ENCODE measurements at places on chromosomes 6 and 20.

DNA sequence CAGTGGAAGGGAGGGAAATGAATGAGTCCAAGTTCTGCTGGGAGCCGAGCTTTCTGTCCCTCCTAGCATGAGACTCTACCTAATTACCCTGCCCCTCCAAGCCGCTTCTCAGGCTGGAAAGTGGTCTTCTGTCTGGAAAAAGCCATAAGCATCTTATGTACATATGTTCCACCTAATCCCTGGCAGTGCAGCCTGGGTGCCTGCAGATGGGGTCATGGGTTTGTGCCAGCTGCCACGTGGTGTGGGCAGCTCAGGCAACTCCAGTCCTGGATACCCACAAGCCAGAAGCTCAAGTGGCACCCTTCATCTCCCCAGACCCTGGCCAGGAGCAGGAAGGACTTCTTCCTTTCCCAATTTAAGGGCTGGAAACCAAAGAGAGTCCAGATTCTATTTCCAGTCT, 253.1 kb downstream of the LY86 start:
- no peak for DNase-seq

DNA sequence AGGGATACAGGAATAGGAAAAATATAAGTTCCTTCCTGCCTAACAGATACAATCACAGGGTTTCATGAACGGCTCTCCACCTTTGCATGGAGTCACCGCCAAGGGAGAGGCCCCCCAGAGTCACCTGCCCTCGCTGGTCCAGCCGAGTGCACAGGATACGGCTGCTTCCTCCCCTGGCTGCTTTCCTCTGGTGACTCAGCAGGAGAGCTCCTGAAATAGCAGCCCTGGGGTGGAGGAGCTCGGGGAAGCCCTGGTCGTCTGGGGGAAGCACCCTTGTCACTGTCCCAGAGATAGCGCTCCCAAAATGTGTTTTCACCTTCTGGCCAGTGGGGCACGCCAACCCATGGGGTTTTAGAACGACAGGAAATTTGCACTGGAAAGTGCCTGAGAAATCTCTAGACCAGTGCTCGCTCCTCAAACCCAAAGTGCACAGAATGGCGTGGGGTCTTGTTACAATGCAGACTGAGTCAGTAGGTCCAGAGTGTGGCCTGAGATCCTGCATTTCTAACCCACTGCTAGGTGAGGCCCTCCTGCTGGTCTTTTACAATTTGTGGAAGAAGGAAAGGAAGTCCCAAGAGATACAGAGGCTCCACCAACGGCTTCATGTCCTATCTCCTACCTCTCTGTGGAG, 35.9 kb upstream of the FAM50B start:
- no peak for DNase-seq

GRCh38 chr6:144578385-144579350, 293.5 kb downstream of the UTRN start:
- no peak for DNase-seq

GRCh38 chr6:490251-491037, 98.9 kb downstream of the IRF4 start:
- DNase-seq = no peak

GRCh38 chr20:416950-417800, 9.1 kb downstream of the RBCK1 start:
- DNase-seq = no peak
